Endodermal cell (in vitro differentiated cells): ENCODE measurements at places on chromosomes 11 and 22. TPM values are rescaled to one million over a fixed set of nuclear protein-coding genes. Genes with fewer than 3 reads are reported as not detected.

Gene BRSK2
- total RNA-seq, result 9.0 to 15.7 TPM (median 9.4 TPM) in 3 replicates

Gene LMO2
- 0.52 to 1.1 TPM (median 0.95 TPM) in 3 replicates for total RNA-seq

Gene ZNF74
- 35.4 and 36.9 TPM in 2 replicates for total RNA-seq

Gene SLC22A24
- total RNA-seq, result not detected in 2 replicates

Gene PHLDB1
- total RNA-seq, result 45.8 and 45.9 TPM in 2 replicates

Gene NPAS4
- not detected in 2 replicates for total RNA-seq

Gene ARAP1
- total RNA-seq, result 74.4 to 132 TPM (median 76.9 TPM) in 3 replicates

DNA sequence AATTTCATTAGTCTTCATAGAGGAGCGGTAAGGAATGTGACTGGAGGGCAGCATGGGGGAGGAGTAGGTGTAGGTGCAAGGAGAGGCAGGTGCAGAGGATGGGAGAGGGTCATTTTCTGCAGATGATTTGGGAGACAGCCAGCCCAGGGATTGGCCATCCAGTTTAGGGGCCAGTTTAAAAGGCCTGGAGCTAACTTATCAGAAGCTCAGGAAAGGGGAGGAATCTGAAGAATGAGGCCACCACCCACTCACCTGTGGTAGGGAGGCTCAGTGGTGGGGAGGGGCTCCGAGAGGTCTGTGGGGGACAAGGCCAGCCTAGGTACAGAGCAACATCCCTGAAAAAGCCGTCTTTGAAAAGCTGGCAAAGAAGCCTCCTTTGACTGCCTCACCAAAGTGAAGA, 110.8 kb upstream of the TMEM45B start:
- DNase-seq, result no peak

- DNase-seq, result no peak
Observed at GRCh38 chr11:26651916-26652315, 69.9 kb downstream of the SLC5A12 start.

GRCh38 chr11:44066732-44067141, 667 bp downstream of the ACCS start:
- peak; percentile 44 for DNase-seq

DNA sequence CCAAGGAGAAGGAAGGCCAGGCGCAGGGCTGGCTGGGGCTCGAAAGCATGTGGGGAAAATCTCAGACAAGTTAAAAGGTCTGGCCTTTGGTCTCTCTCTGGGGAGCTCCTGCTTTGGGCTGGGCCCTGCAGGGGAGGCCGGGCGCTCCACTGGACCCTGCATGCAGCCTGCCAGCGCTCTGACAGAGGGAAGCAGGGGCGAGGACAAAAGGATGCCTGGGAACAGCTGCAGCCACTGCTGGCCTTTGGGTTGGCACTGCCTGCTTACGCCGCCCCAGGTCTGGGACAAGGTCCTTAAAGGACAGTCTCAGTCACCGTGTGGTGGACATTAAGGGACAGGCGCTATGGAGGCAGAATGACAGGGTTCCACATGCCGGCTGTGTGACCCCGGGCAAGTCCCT, 56.4 kb upstream of the TTLL12 start:
- no peak for DNase-seq

GRCh38 chr11:86180423-86180822, 64.1 kb upstream of the EED start:
- no peak for DNase-seq

DNA sequence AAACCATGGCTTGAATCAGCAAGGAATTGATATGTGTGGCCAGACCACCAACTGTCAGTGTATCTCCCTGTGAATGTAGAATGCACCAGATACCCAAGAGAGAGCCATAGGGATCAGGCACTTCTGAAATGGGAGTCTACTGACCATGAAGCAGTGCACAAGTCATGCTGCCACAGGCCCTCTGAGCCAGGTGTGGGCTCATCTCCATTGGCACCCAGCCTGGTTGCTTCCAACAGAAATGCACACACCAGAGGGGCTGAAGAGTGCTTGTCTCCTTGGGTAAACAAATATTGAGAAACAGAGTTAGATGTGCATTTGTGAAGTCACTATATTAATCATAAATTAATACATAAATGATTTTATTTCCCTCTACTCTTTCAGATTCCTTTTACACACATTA, 28.4 kb upstream of the PANX1 start:
- no peak for DNase-seq

DNA sequence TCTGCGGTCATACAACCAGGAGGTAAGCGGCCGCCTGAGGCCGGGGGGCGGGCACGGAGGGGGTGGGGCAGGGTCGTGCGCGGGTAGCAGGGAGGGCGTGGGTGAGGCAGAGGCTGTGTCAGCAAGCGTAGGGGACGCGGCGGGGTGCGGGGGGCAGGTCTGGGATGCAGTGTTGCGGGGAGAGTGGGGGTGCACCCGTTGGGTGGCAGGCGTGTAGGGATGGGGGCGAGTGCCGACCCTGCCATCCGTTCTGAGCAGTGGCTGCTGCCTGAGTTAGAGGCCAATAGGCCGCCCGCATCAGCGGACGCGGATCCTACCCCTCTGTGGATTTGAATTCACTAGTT, 1.4 kb downstream of the RIC8A start:
- DNase-seq, result no peak

DNA sequence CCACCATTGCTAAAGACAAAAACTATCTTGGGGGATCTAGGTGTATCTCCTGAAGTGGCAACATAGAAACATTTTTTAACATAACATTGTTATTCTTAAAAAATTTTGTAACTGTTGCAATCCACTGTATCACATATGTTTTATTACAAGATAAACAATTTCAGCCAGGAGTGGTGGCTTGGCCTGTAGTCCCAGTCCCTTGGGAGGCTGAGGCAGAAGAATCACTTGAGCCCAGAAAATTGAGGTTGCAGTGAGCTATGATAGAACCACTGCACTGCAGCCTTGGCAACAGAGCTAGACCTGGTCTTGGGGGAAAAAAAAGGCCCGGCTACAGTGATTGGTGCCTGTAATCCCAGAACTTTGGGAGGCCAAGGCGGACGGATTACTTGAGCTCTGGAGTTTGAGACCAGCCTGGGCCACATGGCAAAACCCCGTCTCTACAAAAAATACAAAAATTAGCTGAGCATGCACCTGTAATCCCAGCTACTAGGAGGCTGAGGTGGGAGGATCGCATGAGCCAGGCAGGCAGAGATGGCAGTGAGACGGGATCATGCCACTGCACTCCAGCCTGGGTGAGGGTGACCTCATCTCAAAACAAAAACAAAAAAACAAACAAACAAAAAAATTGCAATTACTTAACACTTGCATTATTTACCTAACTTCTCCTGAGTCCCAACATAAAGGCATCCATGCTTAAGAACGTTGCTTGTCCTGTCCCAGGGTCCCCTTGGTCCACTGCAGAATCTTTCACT, 1.5 kb upstream of the DEPDC5 start:
- DNase-seq, result no peak

DNA sequence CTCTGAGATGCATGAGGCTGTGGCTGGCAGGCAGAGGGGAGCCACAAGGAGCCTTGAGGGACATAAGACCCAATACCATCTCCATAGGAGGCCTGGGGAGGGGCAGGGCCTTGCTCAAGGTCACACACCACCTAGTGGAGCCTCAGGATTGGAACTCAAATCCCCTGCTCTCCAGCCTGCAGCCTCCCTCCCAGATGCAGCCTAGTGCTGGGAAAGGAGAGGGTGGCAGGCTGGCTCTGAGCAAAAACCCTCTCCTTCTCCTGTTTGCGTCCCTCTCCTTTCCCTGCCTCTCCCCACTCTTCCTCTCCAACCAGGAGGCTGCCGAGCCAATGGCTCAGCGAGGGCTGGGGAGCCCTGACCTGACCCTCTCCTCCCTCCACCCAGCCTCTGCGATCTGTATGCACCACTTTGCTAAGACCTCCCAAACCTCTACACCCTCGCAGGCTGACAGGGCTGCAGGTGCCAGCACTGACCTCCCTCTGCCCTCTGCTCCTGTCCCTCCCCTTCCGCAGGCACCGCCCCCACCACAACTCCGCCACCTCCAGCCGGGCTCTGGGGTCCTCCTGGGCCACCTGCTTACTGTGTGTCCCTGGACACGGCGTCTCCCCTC, 14.7 kb downstream of the IGLL1 start:
- peak; percentile 82 for DNase-seq

GRCh38 chr22:29697853-29698598, 21.8 kb upstream of the CABP7 start:
- no peak for DNase-seq

- no peak for DNase-seq
Observed at GRCh38 chr11:79253280-79253679, 187.6 kb downstream of the TENM4 start.

DNA sequence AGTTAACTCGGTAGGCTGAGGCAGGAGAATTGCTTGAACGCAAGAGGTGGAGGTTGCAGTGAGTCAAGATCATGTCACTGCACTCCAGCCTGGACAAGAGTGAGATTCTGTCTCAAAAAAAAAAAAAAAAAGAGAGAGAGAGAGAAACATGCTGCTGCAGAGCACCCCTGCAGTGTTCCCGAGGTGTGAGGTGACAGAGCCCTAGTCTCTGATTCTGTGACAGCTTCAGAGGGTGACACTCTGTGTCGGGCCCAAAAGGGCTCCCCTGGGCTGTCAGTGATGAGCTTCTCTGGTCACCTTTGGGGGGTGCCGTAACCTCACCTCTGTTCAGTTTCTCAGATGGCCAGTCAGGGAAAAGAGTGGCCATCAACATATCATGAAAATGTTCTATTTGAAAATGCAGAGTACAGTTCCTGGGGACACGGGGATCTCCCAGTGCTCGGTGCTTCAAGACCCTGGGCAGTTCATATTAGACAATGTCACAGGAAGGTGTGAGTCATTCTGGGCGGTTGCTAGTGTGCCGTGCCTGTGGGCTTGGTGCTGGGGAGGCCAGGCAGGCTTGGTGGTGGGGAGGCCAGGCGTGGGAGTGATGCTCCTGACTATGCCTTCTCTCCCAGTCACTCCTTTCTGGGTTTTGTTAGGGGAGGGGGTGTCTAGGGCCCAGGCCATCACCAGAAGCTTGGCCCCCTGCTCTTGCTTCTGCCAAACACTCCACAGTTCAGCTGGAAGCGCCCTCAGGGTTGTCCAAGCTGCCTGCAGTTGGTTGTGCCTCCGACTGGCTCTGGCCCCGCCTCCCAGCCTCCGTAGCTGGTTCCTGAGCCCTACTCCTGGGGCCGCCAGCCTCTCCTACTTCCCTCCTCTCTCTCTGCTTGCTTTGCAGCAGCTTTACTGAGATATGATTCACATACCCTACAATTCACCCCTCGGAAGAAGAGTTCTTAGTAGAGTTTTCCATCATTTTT, 52.5 kb upstream of the CLDN5 start:
- DNase-seq, result peak; percentile 75

DNA sequence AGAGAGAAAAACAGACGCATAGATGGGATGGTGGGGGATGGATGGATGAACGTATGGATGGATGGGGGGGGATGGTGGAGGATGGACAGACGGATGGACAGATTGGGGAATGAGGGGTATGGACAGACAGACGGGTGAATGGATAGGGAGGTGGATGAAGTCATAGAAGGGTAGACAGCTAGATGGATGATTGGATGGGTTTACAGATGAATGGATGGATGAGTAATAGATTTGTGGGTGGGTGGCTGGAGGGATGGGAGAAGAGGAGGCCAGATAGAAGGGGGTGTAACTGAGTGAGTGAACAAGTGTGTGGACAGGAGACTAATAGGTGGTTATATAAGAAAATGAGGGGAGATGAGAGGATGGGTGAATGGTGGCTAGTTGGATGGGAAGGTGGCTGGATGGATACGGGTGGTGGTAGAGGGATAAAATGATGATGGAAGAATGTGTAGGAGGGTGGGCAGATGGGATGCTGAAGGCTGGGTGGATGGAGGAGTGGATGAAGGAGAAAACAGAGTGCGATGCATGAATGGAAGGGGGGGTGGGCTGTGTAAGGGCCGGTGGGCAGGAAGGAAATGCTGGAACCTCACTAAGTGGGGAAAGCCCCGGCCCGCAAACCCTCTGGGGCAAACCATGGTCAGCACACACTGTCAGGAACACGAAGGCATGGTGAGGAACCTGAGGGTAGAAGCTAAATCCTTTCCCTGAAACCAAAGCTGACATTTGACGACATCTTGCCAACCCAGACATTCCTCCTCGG, 21.6 kb downstream of the ARVCF start:
- no peak for DNase-seq

DNA sequence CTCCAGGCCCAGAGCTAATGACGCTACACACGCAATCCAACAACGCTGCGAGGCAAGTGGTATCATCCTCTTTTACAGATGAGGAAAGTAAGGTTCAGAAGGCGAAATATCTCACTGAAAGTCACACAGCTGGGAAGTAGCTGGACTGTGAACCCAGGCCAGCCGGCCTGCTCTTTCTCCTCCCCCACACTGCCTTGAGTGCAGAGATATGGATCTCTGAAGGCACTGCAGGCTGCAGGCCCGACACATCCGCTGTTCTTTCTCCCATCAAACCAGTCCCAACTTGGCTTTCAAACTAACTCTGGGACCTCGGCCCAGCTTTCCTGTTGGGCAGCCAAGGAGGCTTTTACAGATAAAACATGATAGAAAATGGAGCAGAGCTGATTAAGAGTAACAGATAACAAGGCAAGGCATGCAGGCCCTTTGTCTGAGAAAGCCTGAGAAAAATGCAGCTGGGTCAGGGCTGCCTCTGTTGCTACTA, 64.0 kb upstream of the PTPRJ start:
- peak; percentile 79 for DNase-seq

- DNase-seq, result no peak
Observed at GRCh38 chr11:57798905-57799559, 37.4 kb downstream of the CTNND1 start.

DNA sequence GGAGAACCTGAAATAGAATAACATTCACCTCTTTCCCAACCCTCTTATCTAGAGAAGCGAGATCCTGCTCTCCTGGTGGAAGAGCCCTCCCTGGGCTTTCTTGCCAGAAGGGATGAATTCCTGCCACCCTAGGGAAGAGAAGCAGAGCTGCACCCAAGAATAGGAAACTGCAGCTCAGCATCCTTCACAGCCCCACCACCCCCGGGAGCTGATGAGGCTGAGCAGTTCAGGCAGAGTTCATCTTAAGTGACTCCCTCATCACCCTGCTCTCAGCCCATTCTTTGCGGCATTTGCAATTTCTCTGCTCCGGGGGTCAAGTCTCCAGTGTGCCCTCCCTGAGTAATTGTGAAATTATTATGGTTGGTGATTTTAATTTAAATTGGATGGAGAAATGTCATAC, 514.9 kb downstream of the BUD13 start:
- DNase-seq, result no peak

- no peak for DNase-seq
Observed at GRCh38 chr11:122656073-122656630, 630 bp downstream of the UBASH3B start.

DNA sequence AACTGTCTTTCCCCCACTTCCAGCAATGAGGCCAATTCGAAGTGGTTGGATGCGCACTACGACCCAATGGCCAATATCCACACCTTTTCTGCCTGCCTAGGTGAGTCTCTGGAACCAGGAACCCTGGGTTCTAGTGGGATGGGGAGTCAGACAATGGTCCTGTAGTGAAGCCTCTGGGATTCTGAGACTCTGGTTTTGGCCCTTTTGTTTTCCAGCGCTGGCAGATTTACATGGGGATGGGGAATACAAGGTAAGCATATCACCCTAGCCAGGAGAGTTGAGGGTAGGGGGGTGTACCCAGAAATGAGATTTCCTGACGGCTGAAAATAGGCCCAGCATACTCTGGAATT, 530 bp downstream of the BBS1 start:
- DNase-seq, result no peak
